ENCODE measurements at places on chromosomes 7 and 10.

- no peaks in the 10 kb centered on the region for H3K36me3 ChIP-seq
- H3K4me1 ChIP-seq, result no peaks in the 10 kb centered on the region
- DNase-seq, result no peak
- no peak overlapping the region for H3K4me3 ChIP-seq
- H3K27ac ChIP-seq, result no peak overlapping the region
Measured at GRCh38 chr10:49598986-49599385, 11.1 kb upstream of the SLC18A3 start.

- no peaks in the 10 kb centered on the region for H3K36me3 ChIP-seq
- no peak for DNase-seq
- no peak overlapping the region for H3K27ac ChIP-seq
- no peaks in the 10 kb centered on the region for H3K4me1 ChIP-seq
- no peak overlapping the region for H3K4me3 ChIP-seq
- no peaks in the 10 kb centered on the region for H3K27me3 ChIP-seq
Measured at GRCh38 chr7:22996470-22996869, 17.5 kb downstream of the HYCC1 start.

DNA sequence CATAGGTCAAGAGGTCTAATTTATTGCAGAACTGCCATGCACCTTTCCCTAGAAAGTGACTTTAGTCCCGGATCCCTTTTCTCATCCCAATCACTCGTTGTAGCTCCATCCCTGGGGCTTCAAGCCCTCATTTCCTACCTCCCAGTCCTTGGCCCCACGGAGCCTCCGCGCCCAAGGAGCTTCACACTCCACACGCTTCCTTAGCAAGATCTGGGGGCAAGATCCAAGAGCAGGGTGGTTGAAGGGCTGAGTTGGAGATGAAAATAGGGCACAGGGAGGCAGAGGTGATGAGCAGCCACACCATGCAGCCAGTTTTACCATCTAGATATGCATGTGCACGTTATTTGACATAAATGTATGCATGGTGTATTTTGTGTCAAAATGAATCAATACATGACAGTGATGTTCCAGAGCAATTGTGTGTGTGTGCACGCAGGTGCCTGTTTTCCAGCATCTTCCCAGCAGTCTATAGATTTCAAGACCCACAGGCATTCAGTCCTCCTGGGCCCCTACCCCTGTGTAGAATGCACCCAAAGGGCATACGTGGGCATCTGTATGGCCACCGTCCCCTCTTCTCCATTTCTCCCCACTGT lies 6.0 kb upstream of the TRPV6 start:
- H3K4me1 ChIP-seq, result no peaks in the 10 kb centered on the region
- H3K4me3 ChIP-seq, result no peak overlapping the region
- no peak overlapping the region for H3K27ac ChIP-seq
- no peaks in the 10 kb centered on the region for H3K36me3 ChIP-seq
- DNase-seq, result no peak

DNA sequence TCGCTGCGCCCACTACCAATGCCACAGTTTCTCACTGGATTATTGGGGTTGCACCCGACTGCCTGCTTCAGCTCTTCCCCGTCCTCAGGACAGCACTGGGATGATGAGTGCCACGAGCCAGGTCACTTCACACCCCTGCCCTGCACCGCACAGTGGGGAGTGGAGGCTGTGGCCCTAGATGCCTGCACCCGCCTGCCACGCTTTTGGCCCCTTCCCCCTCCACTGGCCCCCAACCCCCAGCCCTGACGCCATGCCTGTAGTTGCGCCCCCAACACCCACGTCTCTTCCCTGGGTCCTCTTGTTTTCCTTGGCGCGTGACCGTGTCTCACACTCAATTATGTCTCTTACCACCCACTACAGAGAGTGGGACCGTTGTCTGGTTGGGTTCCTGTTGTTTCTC lies 134.3 kb downstream of the VIPR2 start:
- H3K36me3 ChIP-seq, result no peaks in the 10 kb centered on the region
- H3K4me3 ChIP-seq, result no peak overlapping the region
- no peak for DNase-seq
- no peaks in the 10 kb centered on the region for H3K27me3 ChIP-seq
- H3K4me1 ChIP-seq, result peaks cover 29% of the 10 kb centered on the region
- no peak overlapping the region for H3K27ac ChIP-seq

- no peaks in the 10 kb centered on the region for H3K27me3 ChIP-seq
- H3K36me3 ChIP-seq, result no peaks in the 10 kb centered on the region
Measured at GRCh38 chr7:20190560-20191390, 26.4 kb downstream of the MACC1 start.

DNA sequence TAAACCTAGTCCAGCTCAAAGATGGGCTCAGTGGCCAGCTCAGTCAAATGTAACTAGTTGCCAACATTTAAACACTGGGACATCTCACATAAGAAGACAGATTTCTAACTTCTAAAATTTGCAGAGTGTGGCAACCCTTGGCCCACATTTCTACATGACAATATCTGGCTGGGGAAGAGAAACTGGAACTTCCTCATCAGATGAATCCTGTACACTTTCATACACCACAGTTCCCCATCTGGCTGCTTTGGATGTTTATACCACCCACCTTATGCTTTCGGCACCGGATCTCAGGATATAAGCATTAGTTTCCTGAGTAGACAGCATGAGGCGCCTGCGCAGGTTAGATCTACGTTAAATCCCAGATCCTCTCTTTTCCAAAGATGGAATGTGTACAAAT lies 199.3 kb downstream of the PRKG1 start:
- no peaks in the 10 kb centered on the region for H3K36me3 ChIP-seq
- H3K4me3 ChIP-seq, result no peak overlapping the region
- no peaks in the 10 kb centered on the region for H3K27me3 ChIP-seq
- H3K27ac ChIP-seq, result no peak overlapping the region

- H3K4me3 ChIP-seq, result no peak overlapping the region
- no peak for DNase-seq
- H3K36me3 ChIP-seq, result no peaks in the 10 kb centered on the region
- H3K4me1 ChIP-seq, result peaks cover 12% of the 10 kb centered on the region
- peak overlapping the region; percentile 34 for H3K27ac ChIP-seq
Measured at GRCh38 chr7:95777269-95777668, 4.9 kb downstream of the DYNC1I1 start.

DNA sequence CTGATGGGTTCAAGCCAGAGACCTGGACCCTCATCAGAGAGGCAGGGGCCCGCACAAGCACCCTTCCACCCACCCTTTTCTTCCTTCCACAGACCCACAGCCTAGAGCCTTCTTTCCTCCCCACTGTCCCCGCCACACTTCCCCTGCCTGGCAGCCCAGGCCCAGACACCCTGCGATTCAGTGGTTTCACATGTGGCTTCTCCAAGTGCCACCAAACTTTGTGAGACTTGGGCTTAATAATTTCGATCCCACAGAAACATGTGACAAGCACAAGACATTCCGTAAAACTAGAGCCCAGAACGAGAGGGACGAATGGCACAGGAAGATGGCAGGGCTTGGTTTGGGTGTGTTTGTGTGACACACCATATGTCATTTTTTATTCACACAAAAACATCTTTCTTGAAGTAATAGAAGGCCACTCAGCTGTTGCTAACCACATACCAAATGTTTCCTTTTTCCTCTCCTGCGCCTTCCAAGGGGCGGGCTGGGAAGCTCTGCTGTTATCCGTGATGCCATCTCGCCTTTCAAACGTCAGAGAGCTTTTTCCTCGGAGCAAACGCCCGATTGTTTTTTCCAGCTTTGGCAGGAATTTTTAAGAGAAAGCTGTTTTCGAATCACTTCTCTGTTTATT lies 162.9 kb downstream of the GRK5 start:
- no peaks in the 10 kb centered on the region for H3K27me3 ChIP-seq
- H3K4me1 ChIP-seq, result peaks cover 62% of the 10 kb centered on the region
- no peak overlapping the region for H3K4me3 ChIP-seq
- H3K27ac ChIP-seq, result peak overlapping the region; percentile 75

DNA sequence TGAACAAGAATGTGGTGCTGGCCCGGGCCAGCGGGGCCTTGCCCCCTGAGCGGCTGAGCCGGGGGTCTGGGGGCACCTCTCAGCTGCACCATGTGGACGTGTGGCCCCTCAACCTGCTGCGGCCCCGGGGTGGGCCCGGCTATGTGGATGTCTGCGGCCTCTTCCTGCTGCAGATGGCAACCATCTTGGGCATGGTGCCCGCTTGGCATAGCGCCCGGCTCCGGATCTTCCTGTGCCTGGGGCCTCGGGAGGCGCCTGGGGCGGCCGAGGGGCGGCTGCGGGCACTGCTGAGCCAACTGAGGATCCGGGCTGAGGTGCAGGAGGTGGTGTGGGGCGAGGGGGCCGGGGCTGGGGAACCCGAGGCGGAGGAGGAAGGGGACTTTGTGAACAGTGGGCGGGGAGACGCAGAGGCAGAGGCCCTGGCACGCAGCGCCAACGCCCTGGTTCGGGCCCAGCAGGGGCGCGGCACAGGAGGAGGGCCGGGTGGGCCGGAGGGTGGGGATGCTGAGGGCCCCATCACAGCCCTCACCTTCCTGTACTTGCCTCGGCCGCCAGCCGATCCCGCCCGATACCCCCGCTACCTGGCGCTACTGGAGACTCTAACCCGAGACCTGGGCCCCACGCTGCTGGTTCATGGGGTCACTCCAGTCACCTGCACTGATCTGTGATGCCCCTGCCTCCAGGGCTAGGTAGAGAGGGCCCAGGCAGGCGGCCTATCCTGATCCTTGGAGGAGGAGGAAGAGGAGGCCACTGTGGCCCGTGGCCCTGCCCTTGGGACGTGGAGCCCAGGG lies 1.1 kb upstream of the TRIP6 start:
- H3K4me1 ChIP-seq, result peaks cover 65% of the 10 kb centered on the region
- peak overlapping the region; percentile 93 for H3K27ac ChIP-seq
- peak; percentile 87 for DNase-seq
- H3K36me3 ChIP-seq, result peaks cover 29% of the 10 kb centered on the region
- no peaks in the 10 kb centered on the region for H3K27me3 ChIP-seq

GRCh38 chr7:118013252-118014010 lies 140.2 kb upstream of the CTTNBP2 start:
- H3K27ac ChIP-seq, result no peak overlapping the region
- no peak for DNase-seq
- no peaks in the 10 kb centered on the region for H3K27me3 ChIP-seq
- no peak overlapping the region for H3K4me3 ChIP-seq
- no peaks in the 10 kb centered on the region for H3K36me3 ChIP-seq
- no peaks in the 10 kb centered on the region for H3K4me1 ChIP-seq

- H3K27me3 ChIP-seq, result no peaks in the 10 kb centered on the region
- peak; percentile 88 for DNase-seq
- no peaks in the 10 kb centered on the region for H3K4me1 ChIP-seq
Measured at GRCh38 chr7:100745184-100745583, 11.8 kb downstream of the ZAN start.
